Stimulated activated CD4-positive, alpha-beta T cell treated with anti-CD3 and anti-CD28 coated beads, Interleukin-4, amount 100 ng/mL, for 24 hours (primary cell): ENCODE measurements at places on chromosomes 11 and 22.

DNA sequence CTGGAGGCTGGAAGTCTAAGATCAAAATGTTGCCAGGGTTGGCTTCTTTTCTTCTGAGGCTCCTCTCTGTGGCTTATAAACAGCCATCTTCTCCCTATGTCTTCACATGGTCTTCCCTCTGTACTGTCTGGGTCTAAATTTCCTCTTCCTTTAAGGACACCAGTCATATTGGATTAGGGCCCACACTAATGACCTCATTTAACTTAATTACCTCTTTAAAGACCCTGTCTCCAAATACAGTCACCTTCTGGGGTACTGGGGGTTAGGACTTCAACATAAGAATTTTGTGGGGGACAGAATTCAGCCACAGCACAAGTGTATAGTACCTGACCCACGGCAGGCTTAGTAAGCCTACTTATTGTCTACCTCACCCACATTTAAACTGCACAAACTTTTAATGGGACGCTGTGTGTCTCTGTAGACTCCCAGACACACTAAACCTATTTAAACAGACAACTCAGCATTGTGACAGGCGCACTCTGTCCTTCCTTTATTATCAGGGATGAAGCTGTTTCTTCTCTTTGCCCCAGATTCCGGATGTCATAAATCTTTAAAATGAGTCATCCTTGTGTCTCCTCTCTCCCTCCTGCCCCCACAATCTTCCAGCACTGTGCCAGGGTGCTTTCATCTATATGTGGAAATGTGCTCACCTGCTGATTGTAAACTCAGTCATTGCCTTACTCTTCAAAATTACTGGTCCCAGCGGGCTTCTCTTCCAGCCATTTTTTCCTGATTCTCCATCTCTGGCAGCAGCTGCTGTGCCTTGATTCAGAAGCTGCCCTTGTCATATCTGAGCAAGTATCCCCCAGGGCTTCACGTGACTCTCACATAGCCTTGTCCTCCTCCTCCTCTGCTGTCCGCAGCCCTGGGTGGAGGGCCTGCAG is 5.4 kb upstream of the MAPK8IP1 start:
- no peak for DNase-seq

DNA sequence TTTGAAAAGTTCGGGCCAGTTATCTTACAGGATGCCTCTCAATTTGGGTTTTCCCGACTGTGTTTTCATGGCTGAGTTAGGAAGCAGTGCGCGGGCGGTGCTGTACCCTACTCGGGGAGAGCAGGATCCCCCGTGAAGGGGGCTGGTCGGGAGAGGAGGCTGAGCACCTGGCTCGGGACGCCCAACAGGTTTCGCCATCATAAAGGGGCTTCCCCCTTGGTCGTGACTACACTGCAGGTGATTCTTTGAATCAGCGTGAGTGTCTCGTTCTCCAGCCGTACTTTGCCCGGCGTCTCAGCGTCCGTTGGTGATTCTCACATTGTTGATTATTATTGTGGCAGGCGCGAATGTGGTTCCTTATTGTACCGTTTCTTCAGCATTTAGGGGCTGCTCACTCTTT is 46.6 kb downstream of the ST14 start:
- DNase-seq: no peak

DNA sequence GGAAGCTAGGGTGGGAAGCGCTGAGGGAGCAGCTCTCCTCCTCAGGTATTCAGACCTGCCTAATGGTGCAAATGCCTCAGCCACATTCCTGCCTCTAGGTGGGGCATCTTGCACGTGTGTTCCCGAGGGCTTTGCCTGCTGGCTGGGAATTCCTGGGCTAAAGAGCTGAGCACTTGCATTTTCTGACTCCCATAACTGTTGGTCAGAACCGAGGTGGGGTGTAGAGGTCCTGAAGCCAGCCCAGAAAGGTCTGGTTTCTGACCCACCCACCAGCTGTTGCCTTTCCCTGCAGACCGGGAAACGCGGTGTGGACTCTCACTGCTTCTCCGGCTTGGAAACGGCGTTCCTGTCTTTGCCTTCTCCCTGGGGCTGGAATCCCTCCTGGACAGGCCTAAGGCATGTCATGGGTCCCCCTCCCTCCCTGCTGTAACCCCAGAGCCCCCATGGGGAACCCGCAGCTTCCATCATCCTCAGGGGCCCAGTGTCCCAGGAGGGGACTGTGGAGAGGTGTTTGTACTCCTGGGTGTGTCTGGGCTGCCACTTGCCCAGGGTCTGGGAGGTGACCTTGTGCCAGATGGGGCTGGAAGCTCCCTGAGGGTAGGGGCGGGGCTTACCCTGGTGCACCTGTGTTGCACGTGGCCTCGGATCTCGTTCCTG is 24.0 kb upstream of the SMIM38 start:
- no peak for DNase-seq

- DNase-seq: no peak
Measured at GRCh38 chr22:19194766-19195536, 16.4 kb upstream of the SLC25A1 start.

GRCh38 chr11:2459796-2460531 is 15.2 kb downstream of the KCNQ1 start:
- DNase-seq: no peak

- DNase-seq: no peak
Measured at GRCh38 chr11:117535850-117536411, 208.3 kb downstream of the CEP164 start.

GRCh38 chr11:67054346-67054835 is 2.3 kb upstream of the RHOD start:
- DNase-seq: no peak
